Activated T-cell treated with anti-CD3 and anti-CD28 coated beads, Interleukin-2, amount 50 U/mL, for 48 hours (primary cell): ENCODE measurements at places on chromosomes 11 and 22.

DNA sequence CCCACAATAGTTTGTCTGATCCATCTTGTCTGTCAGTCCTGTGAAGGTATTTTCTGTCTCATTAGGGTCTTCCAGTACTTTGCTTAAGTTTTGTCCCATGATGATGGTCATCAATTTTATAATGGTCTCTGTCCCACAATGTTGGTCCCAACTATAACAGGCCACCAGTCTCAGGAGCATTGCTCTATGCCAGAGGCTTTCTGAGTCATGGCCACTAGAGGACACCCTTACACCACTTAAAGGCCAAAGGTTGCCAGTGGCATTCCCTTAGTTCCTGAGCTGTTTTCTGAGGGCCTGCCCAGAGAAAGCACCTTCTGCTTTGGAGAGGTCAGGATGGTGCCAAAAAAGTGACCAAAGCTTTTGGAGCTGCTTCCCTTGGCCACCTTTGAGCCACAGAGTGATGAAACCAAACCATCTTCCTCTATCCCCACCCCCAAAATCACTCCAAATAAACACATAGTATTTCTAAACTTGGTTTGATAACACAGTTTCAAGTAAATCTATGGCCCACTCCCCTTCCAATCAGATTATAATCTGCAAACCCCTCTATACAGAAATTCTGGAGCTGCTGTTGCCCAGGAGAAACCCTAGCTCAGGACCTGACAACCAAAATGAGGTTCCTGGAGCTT, 19.3 kb downstream of the EIF3F start:
- DNase-seq, result peak; percentile 59

DNA sequence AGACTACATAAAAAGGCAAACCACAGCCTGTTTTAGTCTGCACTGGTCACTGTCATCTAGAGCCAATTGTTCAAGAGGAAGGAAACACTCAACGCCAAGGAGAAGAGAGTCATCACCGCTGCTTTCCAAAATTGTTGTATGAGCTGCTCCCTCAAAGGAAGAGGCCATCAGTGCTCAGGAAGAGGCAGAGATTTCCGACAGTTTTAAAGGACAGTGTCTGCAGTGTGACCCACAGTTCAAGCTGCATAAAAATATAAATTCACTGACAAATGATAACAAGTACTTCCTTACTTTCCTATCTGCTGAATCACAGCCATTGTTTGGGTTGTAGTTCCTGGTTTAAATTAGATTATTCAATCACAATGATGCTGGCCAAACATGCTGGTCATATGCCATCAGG, 16.4 kb downstream of the PRCP start:
- DNase-seq, result no peak

- DNase-seq, result no peak
Measured at GRCh38 chr22:36608987-36609386, 80.0 kb upstream of the EIF3D start.

GRCh38 chr11:89441606-89442005, 49.6 kb downstream of the NOX4 start:
- DNase-seq, result no peak

DNA sequence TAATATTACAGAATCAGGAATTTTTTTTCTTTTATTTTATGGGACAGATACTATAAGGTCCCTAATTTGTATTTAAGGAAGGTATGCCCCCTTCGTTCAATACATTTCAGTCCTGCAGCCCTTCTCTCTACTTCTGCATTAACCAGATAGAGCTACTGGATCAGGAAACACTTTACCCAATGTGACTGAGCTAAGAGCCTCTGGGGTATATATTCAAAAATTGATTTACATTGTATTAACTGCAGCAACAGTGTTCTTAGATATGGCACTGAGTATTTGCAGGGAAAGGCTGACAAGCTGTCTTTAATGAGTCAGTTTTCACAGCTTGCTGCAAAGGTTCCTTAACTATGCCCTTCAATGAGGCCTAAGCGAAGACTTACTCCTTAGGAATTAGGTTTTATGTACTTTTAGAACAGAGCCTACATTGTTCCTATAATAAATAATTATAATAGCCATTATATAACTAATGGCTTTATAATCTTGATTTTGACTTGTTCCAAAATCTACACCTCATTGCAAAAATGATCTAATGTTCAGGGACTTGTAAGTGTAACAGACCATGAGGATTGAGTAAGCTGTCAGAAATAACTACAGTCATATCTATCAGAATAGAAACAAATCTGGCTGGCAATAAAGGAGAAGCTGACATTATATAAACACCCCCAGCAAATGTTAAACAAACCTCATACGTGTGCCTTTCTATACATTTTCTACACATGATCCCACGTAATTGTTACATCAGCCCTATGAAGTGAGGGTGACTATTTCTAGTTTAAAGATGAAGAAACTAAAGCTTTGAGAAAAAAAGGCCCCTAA, 55.0 kb downstream of the DDI1 start:
- no peak for DNase-seq

- DNase-seq, result no peak
Measured at GRCh38 chr11:1220941-1221721, 1.7 kb upstream of the MUC5B start.
